Activated naive CD4-positive, alpha-beta T cell treated with anti-CD3 and anti-CD28 coated beads, Interleukin-2, amount 50 U/mL, for 16 hours (primary cell): ENCODE measurements at places on chromosomes 4 and X.

DNA sequence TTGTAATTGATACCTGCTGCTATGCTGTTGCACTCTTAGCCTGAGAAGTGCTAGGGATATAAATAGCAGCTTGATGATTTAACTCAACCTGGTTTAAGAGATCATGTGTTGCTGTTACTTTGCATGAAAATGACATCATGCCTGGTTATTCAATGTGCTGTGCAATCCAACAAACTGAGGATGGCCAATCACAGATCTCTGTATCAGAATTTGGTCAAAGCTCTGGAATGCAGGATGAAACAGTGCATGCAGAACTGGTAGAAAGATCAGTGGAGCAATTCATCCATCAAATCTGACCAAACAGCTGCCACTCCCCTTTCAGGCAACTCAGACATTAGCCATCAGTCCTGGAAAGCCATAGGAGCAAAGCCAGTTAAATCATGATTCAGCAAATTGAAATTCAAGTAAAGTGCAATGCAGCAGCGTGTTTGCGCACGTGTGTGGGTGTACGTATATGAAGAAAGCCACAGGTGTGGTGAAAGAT is 160.3 kb upstream of the RASGEF1B start:
- no peak for DNase-seq

- no peak for DNase-seq
Measured at GRCh38 chr4:26447378-26447777, 42.9 kb downstream of the CCKAR start.

- DNase-seq, result no peak
Measured at GRCh38 chr4:74117024-74117534, 18.1 kb upstream of the CXCL2 start.

DNA sequence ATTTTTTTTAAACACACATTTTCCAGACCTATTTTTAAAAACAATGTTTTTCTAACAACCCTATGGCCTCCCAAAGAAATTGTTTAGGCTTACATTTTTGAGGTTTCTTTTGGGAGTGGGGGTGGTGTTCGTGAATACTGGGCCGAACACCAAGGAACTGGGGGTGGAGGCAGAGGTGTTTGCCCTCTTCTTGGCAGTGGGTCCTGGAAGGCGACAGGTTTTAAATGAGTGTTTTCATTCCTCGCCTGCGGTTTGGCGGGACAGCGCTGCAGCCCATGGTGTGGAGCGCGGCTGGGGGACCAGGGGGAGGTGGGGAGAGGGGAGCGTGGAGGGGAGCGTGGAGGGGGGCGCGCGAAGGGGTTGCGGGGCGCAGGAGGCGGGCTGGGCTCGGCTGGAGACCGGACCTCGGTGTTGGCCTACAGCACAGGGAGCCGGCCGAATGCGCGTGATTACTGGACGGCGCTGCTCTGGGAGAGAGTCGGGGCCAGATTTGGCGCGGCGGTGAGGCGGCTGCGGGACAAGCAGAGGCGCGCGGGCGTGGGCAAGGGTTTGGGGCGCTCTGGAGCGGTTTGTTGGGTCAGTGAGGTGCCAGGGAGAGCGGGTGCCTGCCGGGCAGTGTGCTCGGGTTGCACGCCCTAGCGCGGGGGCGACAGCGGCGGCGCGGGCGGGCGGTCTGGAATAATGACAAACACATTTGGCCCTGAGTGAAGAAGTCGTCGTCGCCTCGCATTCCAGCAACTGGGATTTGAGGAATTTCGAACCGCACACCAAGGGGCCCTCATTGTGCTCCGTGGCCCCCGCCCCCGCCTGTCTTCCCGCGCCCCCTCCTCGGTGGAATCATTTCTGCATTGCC is 764 bp downstream of the PDGFRA start:
- no peak for DNase-seq

- DNase-seq, result no peak
Measured at GRCh38 chr4:128776794-128777216, 32.7 kb upstream of the JADE1 start.
